ENCODE measurements at places on chromosomes 5 and 9. TPM values are rescaled to one million over a fixed set of nuclear protein-coding genes. Genes with fewer than 3 reads are reported as not detected.

Gene ZNF454
- total RNA-seq = not detected

Gene MTAP
- total RNA-seq = 44.1 TPM

GRCh38 chr9:3447143-3447542, 78.7 kb downstream of the RFX3 start:
- H3K27me3 ChIP-seq = no peaks in the 10 kb centered on the region
- no peak overlapping the region for H3K4me3 ChIP-seq
- no peak overlapping the region for H3K27ac ChIP-seq
- no peaks in the 10 kb centered on the region for H3K36me3 ChIP-seq
- no peak for DNase-seq
- H3K4me1 ChIP-seq = no peaks in the 10 kb centered on the region

- H3K27me3 ChIP-seq = no peaks in the 10 kb centered on the region
- DNase-seq = peak; percentile 7
- H3K27ac ChIP-seq = peak overlapping the region; percentile 47
- peaks cover 7% of the 10 kb centered on the region for H3K36me3 ChIP-seq
- H3K4me1 ChIP-seq = peaks cover 13% of the 10 kb centered on the region
These were observed 28.4 kb upstream of the HK3 start for GRCh38 chr5:176927562-176927961.

DNA sequence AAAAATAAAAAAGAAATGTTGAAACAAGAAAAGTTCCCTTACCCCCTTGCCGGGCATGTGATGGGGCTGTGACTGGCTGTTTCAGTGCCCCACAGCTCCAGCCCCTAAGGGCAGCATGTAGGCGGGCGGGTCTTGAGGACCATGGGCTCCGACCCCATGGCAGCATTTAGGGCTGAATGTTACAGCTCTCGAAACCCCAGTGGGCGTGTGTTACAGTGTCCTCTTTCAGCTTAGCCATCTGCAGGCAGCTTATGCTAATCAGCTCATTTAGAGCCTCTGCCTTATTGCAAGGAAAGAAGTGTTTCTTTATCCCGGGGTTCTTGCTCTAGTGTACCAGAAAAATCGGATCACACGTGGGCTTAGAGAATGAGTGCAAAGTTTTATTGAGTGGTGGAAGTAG, 497.4 kb upstream of the CYLC2 start:
- H3K4me3 ChIP-seq = no peak overlapping the region
- no peaks in the 10 kb centered on the region for H3K36me3 ChIP-seq
- H3K27ac ChIP-seq = no peak overlapping the region
- no peaks in the 10 kb centered on the region for H3K4me1 ChIP-seq
- H3K27me3 ChIP-seq = no peaks in the 10 kb centered on the region
- DNase-seq = no peak

Gene TRIM23
- total RNA-seq = 6.8 TPM

Gene FAM169A
- total RNA-seq = 3.9 TPM

DNA sequence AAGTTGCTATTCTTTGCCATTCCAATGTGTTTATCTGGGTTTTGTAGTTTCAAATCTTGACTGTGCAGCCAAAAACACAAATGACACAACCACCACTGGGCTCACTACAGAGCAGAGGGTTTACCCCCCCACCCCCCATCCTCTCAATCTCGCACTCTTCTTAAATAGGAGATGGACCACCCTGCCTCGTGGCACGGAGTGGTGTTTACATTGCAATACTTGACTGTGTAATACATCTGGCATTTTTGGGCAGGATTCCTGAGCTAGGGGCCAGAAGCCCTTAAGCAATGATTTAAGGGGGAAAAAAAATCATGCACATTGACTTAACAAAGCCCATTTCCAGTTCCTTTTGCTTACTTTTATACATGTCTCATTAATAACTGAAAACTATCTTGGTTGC, 19.0 kb downstream of the PTCH1 start:
- no peaks in the 10 kb centered on the region for H3K36me3 ChIP-seq
- DNase-seq = no peak
- H3K27me3 ChIP-seq = no peaks in the 10 kb centered on the region

Gene DOCK2
- 0.41 TPM for total RNA-seq
